ENCODE measurements at places on chromosomes 6 and 20.

DNA sequence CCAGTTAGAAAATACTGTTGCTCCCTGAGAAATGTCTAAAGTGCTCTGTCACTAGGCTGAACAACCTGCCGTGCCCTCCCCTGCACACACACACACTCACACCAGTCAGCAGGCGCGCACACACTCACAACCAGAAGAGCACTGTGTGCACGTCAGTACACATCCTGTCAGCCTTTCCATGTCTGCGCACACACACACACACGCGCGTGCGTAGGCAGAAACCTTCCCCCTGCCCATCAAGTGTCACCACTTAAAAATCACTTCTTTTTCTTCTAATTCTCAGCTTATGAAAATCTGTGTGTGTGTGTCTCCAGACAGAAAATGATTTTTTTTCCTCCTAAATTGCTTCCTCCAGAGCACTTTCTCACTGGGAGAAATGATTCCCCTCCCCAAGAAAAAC is 100.3 kb downstream of the EDN3 start:
- DNase-seq = no peak

DNA sequence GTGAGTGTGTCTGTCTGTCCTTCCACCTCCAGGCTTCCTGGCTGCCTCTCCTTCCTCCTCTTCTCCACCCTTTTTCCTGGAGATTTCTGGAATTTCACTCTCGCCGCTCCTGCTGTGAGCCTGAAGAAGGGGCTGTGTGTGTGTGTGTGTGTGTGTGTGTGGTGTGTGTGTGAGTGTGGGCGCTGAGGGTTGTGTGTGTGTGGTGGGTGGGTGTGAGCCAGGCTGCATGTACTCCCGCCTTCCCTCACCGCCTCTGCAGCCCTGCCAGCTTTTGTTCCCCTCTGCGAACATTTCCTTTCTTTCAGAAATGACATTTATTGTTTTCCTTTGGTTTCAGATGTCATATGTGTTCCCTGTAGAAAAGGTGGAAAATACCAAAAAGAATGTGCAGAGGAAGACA is 76.0 kb downstream of the SRC start:
- peak; percentile 53 for DNase-seq

- no peak for DNase-seq
These were observed 8.3 kb downstream of the AGPAT4 start for GRCh38 chr6:161265554-161265953.

GRCh38 chr20:11255860-11256259 is 582.1 kb upstream of the JAG1 start:
- DNase-seq = no peak

DNA sequence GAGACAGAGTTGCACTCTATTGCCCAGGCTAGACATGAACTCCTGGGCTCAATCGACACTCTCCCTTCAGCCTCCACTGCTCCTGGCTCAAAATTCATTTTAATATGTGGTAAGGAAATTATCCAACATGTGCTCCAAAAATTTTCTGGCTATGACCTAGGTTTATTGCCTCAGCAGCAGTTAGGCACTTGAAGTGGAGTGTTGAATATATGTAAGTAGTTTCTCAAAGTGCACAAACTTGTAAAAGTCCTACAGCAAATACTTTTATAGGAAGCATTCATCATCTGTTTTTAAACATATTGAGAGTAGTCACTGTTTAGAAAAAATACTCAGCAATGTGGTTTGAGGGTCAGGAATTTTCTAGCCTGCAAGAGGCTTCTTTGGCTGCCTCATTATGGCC is 13.2 kb downstream of the FILIP1 start:
- no peak for DNase-seq

DNA sequence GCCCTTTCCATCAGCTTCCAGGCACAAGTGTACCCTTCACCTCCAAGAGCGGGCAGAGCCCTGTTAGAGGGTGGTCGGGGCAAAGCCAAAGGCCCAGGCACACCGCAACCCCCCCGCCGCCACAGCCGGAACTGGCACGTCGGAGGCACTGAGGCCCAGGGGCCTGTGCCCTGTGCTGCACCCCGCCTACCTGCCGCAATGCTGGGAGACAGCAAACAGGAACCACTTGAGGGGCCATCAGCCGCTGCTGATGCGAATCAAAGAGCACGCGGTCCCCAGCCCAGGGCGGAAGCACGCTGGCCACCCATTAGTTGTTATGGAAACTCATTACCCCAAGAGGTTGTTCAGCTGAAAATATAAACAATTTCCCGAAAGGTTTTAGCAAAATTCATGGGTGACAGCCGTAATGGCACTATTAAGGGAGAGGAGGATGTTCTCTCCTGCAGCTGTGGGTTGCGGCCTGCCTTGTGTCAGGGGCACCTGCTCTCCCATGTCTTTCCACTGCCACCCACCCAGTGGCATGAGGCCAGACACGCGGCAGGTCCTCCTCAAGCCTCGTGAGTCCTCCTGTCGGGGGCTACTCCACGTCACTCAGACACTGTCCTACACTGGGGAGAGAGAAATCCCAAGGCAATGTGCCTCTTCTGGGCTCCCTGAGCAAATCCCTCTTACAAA is 65.3 kb downstream of the EDN3 start:
- no peak for DNase-seq

DNA sequence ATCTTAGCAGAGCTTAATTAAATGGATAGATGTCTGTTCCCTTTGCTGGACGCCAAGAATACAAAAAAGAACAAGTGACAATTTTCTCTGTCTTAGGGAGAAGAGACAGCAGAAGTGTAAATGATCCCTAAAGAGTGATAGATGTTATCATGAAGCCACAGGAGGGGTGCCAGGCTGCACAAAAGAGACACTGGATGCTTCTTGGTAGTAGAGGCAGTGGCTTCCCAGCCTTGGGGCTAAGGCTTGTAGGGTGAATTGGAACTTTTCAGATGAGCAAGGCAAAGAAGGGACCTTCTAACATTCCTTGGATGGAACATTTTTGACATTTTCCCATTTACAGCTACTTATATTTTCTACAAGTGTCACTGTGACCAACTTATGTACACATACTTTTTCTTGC is 58.0 kb downstream of the CCN2 start:
- no peak for DNase-seq

GRCh38 chr20:40524071-40524470 is 165.0 kb downstream of the MAFB start:
- DNase-seq = no peak

GRCh38 chr6:30480536-30481156 is 8.7 kb upstream of the HLA-E start:
- no peak for DNase-seq

DNA sequence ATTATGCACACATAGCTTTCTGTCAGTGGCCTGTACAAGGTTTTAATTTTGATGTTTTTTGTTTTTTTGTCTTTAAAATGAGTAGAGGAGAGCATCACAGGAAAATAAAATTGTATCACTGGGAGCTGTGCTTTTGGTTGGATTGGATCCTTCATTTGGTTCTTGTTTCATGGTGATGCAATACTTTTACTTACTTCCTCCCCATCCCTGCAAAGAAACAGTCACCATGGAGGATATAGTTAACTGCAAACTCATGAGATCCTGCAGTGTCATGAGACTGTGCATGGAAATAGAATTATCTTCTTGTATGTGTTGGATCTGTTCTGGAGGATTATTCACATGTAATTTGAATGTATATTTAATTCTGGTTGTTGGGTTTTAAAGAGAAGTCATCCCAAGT is 122.3 kb downstream of the JARID2 start:
- DNase-seq = no peak

DNA sequence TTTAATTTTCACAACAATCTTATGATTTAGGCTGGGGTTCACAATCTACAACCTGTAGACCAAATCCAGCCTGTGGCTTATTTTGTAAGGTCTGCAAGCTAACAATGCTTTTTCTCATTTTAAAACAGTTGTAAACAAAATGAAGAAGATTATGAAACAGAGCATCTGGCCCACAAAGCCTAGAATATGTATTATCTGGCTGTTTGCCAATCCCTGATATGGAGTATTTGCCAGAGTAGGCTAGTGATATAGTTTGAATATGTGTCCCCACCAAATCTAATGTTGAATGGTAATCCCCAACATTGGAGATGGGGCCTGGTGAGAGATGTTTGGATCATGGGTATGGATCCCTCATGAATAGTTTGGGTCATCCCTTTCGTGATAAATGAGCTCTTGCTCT is 201.8 kb downstream of the DHX35 start:
- no peak for DNase-seq

DNA sequence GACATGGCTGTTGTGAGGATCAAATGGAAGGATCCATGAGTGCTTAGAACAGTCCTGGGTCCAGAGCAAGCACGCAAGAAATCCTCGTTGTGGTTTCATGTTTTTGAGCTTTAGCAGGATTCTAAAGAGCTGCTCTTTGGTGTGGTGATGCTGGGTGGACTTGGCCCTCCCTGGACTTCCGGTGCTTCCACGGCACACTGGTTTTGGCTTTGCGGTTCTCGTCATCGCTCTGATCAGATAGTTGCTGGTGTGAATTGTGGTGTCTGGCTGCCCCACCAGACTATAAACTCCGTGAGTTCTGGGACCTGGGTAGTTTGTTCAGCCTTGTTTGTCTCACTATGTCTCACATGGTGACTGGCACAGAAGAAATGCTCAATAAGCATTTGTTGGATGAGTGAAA is 3.3 kb downstream of the HNF4A start:
- DNase-seq = no peak

- DNase-seq = no peak
These were observed 44.8 kb downstream of the POPDC3 start for GRCh38 chr6:105135056-105135455.

DNA sequence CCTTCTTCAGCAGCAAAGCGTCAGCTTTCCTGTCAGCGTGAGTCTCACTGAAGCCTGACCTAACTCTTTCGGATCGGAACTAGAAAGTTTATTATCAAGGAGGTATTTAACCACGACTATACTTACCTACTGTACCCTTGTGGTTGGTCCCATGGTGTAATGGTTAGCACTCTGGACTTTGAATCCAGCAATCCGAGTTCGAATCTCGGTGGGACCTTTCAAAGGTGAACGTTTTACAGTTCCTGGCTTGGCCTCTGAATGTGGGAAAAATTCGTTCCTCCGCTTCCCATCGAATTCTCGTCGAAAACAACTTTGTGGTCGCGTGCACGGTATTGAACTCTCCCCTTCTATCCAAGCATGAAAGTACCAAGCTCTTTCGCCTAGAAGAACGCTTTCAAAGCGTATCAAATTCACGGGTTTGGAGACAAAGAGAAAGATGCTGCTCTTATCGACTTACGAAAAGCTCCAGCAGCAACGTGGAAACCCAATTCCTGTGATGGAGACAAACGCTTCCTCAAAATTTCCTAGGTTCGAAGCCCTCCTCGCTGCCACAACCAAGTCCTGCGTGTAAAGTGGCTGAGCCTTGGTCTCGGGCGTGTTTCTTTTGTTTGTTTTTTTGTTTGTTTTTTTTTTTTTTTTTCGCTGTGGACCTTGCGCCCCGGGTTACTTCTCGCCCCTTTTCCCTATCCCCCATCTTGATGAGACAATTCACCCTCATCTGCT is 63.7 kb downstream of the GPX5 start:
- peak; percentile 75 for DNase-seq

- no peak for DNase-seq
These were observed 211.0 kb downstream of the FOXA2 start for GRCh38 chr20:22373164-22373895.

DNA sequence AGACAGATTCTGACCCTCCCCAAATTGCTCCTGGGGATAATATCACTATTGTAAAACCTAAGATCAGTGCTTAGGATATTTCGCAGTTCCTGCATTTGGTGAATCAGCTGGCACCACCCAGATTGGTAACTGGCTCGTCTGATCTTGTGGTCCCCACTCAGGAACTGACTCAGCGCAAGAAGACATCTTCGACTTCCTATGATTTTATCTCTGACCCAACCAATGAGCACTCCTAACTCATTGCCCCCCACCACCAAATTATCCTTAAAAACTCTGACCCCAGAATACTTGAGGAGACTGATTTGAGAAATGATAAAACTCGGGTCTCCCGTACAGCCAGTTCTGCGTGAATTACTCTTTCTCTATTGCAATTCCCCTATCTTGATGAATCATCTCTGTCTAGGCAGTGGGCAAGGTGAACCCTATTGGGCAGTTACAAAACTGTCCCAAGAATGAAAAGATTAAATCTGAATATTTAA is 55.7 kb upstream of the PRND start:
- DNase-seq = no peak

GRCh38 chr6:33392979-33393378 is 1.4 kb downstream of the KIFC1 start:
- no peak for DNase-seq

DNA sequence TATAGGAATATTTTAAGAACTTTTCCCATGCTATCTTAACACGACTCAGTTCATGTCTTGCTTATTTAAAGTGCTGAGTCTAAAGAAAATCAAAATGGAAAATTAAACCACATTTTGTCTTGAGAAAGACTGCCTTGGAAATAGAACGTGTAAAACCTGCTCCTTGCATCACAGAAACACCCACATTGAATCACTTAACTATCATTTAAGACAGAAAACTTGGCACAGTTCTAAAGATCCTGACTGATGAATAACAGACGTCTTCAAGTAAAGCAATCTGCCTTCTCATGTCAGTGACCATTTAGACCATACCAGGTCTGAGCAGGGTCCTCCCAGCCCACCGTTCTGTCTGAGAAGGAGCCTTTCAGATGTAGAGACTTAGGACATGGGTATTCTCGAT is 7.4 kb downstream of the PERP start:
- DNase-seq = no peak

DNA sequence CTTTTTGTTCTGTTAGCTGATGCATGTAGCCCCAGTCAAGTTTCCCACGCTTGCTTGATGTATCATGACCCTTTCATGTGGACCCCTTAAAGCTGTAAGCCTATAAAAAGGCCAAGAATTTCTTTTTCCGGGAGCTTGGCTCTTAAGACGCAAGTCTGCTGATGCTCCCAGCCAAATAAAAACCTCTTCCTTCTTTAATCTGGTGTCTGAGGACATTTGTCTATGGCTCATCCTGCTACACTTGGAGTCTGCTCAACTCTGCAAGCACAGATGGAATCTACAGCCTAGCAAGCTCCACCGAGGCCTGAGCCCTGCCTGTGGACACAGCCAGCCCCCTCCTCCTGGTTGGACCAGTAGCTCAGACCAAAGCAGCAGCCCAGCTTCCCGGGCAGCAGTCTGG is 3.4 kb downstream of the CST2 start:
- DNase-seq = no peak

- DNase-seq = no peak
These were observed 5.5 kb downstream of the TCF19 start for GRCh38 chr6:31163922-31164321.

DNA sequence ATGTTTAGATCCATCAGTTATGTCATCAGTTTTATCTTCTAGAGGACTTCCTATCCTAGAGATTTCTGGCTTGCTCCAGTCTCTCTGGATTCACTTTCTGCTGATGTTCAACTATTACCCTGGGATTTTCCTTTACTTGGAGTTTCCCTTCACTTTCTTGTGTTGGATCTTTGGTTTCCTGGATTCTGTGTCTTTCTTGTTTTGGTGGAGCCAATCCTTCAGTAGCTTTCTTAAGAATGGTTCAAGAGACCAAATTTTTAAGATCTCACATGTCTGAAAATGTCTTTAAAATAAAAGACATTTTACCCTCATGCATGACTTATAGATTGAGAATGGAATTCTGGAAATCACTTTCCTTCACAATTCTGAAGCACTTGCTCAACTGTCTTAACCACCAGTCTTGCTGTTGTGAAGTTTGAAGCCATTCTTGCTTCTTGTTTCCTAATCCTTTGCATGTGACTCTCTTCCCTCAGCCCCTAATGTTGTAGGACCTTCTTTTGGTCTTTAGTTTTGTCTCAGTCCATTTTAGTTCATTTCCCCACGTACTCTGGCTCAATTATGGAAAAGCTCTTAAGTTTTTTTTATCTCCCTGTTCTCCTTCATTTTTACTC is 87.9 kb downstream of the ARID1B start:
- DNase-seq = no peak

- DNase-seq = no peak
These were observed 76.0 kb downstream of the RSPH3 start for GRCh38 chr6:158923805-158924498.

GRCh38 chr20:6768228-6769140 is 998 bp downstream of the BMP2 start:
- peak; percentile 35 for DNase-seq
